EL (cell line): ENCODE measurements at places on chromosomes 12 and 14.
A peak's percentile ranks its signal among the peaks of the same experiment; 100 is the strongest.

DNA sequence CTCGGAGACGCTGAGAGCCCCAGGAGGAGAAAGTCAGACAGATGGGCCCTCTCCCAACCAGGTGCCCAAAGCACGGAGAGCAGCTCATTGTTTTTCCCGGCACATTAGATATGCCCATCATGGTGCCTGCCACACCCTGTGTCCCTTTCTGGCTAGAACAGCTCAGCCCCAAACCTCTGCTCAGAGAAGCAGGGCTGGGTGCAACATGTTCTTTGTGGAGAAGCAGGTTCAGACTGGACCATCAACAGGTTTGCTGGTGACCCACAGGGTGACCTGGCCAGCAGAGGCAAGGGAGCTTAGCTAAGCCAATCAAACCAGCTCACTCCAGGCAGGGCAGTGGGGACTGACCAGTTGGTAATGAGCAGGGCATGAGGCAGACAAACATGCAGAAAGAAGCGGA is 13.4 kb downstream of the RAB15 start:
- DNase-seq, result no peak

GRCh38 chr14:94021416-94022157 is 4.6 kb upstream of the OTUB2 start:
- no peak for DNase-seq

DNA sequence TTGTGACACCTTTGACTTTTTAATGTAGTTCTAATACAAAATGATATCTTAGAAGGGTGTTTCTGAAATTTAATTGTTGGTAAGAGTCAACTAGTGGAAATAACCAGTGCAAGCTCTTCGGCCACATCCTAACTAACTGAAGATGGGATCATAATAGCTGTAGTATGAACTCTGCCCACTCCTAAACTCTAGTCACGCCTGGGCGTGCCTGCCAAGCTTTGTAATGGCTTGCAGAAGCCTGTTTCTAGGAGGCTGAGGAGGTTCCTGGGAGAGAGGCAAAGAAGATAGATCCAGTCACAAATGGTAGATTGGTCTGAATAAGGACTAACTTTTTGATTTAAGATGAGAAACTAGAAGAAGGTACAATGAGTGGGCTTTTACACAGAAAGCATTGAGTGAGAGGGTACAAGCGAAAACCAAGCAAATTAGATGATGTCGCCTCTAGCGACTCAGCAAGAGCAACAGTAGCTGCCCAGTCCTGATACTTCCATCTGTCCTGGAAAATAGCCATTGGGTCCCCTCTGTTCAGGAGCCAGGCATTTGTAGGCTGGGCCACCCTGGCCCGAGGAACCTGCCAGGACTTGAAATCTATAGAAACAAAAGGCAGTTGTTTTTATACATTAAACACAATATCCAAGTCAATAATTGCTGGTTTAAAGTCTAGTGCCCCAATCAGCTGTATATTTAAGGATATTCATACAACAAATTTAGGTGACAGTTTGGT is 148.8 kb downstream of the SLC38A4 start:
- DNase-seq, result no peak

DNA sequence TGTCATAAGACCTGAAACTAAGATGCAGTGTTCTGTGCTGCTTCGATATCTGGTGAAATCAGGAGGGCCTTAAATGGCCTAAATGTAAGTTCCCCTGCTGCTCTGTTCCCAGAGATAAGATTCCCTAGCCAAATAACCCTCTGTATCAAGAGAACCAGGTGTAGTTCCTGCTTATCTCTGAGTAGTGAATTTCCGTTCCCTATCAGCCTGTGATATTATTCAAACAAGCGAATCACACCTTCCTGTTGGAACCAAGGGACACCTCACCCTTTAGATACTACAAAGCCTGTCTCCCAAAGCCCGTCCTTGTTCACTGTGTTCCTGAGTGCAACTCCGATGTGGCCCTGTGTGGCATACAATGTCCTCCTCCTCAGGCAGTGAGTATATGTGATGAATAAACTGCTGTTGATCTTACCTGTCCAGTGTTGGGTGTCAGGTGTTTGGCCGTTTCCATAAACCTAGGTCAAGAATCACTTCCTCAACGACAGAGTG is 52.2 kb upstream of the COCH start:
- DNase-seq, result no peak

DNA sequence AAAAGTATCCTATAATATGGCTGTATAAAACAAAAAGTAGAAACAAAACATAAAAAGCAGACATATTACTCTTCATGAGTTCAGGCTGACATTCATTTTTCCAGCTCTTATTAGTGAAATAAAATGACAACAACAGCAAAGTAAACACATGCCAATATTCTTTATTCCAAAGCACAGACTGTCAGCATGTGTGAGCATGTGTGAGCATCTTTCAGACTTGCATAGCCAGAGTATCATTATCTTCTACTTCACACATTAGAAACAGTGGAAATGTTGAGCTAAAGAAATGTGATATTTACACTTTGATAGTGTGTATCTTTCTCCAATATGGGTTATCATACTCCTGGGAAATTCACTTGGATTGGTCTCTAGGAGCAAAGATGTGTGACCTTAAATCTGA is 476.6 kb upstream of the TMEM132C start:
- DNase-seq, result no peak

- DNase-seq, result peak; percentile 83
Observed at GRCh38 chr12:58148405-58148804, 207.0 kb downstream of the ATP23 start.

GRCh38 chr12:116506697-116507064 is 52.5 kb upstream of the MAP1LC3B2 start:
- no peak for DNase-seq

DNA sequence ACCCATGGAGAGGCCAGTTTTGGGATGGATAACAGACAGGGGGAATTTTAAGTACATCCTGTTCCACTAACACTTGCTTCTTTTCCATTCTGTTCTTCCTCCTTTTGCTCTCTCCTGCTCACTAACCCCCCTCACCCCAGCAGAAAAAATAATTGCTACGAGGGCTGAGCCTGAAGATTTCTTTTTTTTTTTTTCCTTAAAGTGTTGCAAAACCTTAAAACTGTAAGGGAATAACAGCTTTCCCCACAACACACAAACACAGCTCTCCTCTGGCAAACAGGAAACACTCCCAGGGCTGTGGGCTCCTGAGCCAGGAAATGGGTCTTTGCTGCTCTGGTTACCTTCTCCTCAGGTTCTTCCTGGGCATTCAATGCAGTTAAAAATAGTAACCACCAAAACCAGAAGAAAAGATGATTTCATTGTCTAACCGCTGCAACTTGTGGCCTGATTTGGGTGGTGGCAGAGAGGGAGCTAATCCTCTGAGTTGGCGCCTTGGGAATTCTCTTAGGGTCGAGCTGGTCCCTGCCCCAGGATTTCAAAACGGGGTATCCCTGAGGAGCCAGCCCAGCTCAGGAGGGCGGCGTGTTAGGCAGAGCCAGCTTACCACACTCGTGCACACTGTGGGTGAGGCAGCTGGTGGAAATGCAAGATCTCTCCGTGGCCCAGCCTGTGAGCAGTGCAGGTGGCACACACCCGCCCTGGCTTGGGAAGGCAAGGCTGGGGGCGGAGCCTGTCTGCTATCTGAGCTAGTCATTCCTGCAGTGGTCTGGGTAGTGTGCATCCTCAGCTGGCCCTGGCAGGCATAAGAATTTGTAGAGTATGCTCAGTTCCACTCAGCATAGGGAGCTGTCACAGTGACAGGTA is 17.1 kb upstream of the EMP1 start:
- DNase-seq, result peak; percentile 63

DNA sequence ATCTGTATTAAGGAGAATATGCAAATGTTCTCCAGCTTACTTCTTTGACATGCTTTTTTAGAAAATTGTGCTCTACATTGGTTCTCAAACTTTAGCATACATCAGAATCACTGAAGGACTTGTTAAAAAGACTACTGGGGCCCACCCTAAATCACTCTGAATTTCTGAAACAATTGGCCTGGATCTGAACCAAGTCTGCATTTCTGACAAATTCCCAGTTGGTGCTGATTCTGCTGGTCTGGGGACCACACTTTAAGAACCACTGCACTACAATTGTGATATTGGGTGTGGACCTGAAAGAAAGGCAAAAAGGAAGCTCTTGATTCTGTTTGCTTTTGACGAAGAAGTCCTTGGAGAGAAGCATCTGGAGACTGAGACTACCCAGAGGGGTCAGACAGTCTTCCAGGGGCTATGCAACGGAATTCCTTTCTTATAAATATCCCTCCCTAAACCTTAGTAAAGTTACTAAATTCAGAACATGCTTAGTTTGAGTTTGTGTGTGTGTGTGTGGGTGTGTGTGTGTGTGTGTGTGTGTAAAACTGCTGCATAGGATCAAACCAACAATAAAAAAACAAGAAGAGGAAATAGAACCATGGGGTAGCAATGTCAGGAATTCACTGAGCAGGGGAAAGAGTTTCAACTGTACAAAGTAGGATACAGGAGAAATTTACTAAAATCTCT is 36.8 kb downstream of the EAPP start:
- peak; percentile 33 for DNase-seq

DNA sequence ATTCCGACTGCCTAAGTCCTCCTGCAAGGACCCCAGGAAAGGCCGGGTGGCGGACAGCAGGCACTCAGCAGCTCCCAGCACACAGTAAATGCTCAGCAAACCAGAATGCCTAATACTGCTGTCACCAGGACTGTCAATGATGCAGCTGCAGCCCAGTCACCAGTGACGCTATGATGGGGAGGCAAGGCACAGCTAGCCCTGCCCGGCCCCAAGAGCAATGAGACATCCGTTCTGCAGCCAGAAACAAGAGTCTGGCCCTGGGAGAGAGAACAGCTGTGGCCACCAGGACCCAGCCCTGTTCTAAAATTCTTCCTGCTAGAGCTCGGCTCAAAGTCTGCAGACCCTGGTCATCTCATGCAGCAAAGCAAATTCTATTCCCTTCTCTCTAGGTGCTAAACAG is 69.8 kb downstream of the NCOR2 start:
- DNase-seq, result peak; percentile 81

DNA sequence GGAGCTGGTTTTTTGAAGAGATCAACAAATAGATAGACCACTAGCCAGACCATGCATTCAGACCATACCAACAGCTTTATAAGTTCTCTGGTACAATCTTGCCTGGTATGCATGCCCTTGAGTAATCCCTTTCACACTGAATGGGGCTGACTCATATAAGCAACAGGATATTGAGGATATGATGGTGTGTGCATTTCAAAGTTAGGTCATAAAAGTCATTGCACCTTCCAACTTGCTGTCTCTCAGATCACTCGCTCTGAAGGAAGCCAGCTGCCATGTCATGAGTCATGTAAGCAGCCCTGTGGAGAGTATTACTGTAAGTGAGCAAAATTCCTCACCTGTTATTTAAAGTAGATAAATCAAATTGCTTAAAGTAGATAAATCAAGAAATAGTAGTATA is 45.0 kb upstream of the OR6J1 start:
- peak; percentile 96 for DNase-seq

DNA sequence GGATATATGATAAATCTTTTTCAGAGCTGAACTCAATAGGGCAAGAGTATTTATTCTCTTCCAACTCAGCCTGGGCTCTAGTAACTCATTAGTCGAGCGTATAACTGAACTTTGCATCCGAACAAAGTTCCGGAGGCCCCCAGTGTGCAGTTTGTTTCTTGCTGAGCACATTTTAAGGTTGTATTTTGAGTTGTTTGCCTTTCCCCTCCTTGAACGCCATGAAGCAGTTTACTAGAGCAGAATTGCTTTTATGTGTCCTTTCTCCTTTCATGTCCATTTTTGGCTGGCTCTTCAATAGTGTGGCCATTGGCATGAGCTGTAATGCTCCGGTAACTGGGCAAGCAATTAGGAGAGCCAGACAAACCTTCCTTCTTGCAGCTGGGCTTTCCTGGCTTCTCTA is 105.3 kb downstream of the WIF1 start:
- DNase-seq, result no peak

- peak; percentile 16 for DNase-seq
Observed at GRCh38 chr12:11545484-11546330, 103.8 kb upstream of the ETV6 start.

DNA sequence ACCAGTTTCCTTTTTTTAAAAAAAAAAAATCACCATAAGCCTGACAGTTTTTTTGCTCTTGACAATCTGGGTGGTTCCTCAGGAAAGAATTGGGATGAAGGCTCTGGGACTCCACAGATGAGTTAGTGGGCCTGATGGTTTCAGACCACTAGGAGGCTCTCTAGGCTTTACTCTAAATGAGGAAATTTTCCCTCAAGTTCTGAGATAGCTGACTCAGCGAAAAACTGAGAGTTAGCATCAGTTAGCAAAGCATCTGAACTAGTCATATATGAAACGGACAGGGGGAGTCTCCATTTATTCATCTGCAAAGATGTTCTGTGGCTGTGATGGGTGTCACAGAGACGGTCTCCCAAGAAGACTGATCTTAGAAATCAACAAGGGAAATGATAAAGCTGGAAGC is 314.3 kb upstream of the OR4E1 start:
- DNase-seq, result peak; percentile 17
